ENCODE measurements at places on chromosomes 2 and 18. TPM values are rescaled to one million over a fixed set of nuclear protein-coding genes. Genes with fewer than 3 reads are reported as not detected.

DNA sequence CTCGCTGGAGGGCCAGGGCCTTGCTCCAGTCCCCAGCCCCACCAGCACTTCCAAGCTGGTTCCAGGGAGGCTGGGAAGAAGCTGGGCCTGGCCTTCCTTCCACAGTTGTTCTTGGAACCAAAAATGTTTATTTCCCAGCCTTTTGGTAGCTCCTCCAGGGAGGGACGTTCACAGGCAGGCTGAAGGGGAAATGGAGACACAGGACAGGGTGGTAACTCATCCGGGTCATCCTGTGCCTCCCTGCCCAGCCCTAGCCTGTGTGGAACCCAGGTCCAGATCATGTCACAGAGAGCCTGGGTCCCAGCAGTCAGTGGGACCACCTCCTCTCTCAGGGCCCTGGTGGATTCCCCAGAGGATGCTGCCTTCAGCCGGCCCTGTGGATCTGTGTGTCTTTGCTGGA lies 12.5 kb upstream of the ARMC9 start:
- no peak for DNase-seq

DNA sequence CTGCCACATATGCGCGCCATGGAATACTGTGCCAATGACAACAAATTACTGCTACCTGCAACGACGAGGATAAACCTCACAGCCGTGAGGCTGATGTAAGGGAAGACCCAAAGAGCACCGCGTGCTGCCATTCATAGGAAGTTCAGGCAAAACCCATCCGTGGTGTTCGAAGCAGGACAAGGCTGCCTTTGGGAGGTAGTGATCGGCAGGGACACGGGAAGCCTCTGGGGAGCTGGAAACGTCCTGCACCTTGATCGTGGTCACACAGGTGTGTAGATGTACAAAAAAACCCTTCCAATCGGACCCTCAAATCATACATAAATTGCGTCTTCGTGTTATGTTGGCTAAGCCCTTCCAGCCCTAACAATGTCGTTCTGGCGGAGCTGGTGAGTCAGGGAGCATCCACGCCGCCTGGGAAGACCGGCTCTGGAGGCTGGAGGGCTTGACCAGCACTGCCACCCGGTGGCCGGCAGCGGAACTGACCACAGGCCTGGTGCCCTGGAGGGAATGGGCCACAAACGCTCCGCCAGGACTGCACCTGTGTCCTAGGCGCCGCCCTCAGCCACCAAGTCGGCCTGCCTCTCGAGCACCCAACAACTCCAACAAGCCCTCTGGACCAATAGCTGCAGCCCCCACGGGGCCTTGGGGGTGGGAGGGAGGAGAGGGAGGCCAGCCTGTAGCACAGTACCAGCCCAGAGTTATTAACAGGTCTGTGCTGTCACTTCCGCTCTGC lies 4.1 kb upstream of the NEURL3 start:
- peak; percentile 35 for DNase-seq

GRCh38 chr18:55501579-55501978 lies 86.4 kb downstream of the TCF4 start:
- no peak for DNase-seq

GRCh38 chr2:171432969-171433762 lies 624 bp downstream of the METTL8 start:
- DNase-seq: no peak

DNA sequence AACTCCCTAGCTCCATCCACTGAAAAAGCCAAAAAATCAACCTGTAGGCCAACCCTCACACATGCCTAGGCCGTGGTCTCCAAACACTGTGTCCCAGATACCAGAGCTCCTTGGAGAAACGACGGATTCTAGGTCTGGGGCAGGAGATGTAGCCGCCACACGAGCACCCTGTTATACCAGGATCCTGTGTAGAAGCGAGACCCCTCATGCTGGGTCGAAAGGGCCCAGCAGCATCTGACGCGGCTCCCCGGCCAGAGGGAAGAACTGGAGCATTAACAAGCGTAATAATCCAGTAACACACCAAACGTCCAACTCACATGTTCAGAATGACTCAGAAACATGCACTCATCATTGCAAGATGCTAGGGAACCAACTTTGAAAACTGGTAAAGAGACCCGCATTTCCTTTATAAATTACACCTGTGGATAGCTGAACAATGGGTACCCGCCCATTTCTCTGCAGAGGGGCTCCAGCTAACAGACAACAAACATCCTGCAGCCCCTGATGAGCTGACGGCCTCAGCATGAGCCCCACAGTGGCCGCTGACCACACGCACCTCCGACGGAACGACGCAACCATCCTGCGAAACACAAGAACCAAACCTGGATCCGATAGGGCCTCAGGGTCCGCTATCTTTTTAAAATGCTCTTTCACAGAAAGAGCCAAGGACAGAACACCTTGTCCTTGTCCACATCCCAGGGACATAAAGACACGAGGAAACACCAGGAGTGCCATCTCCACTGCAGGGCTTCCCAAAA lies 14.2 kb downstream of the SLC66A2 start:
- DNase-seq: no peak

- no peak for DNase-seq
Observed at GRCh38 chr2:167534443-167534842, 646.2 kb downstream of the XIRP2 start.

GRCh38 chr18:69947361-69948133 lies at the start of gene CD226:
CD226 (minus strand) TSS chr18:69947873; CDS start chr18:69947406, 467 bp downstream.
- DNase-seq: no peak

DNA sequence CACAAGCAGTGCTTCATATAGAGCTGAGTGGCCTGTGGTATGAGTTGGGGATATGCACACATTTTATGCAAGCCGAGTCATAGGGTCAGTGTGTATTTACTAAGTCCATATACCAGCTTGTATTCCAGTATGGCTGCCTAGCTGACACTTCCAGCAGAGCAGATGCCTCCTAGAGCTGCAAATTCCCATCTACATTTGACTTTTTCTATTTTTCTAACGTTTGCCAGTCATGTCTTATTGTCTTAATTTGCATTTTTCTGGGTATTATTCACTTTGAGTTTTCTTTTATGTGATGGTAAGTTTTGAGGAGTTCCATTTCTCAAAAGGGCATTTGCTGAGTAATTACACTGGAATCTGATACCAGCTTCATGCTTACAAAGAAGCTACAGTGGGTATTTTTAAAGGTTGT lies 334.5 kb upstream of the CDH2 start:
- DNase-seq: no peak

DNA sequence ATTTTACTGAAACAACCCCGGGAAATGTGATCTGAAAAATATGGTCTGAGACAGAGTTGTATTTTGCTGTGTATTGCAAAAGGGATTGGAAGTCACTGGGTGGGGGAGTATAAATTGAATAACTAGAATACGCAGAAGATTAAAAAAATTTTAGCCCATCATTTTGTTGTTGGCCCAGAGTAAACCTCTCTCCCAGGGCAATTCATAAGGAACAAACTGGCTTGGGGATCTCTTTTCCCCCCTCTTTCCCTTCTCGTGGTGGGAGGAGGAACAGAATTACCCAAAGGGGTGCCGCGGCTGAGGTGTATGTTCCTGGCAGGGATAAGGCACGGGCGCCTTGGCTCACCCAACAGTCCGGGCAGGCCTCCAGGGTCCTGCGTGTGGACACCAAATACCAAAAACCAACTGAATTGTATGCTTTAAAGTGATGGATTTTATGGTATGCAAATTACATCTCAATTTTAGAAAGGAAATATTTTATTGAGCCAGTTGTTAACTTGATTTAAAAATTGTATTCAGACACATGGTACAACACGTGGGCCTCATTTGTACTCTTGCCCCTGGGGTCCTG lies 121.2 kb upstream of the SPRED2 start:
- DNase-seq: no peak

DNA sequence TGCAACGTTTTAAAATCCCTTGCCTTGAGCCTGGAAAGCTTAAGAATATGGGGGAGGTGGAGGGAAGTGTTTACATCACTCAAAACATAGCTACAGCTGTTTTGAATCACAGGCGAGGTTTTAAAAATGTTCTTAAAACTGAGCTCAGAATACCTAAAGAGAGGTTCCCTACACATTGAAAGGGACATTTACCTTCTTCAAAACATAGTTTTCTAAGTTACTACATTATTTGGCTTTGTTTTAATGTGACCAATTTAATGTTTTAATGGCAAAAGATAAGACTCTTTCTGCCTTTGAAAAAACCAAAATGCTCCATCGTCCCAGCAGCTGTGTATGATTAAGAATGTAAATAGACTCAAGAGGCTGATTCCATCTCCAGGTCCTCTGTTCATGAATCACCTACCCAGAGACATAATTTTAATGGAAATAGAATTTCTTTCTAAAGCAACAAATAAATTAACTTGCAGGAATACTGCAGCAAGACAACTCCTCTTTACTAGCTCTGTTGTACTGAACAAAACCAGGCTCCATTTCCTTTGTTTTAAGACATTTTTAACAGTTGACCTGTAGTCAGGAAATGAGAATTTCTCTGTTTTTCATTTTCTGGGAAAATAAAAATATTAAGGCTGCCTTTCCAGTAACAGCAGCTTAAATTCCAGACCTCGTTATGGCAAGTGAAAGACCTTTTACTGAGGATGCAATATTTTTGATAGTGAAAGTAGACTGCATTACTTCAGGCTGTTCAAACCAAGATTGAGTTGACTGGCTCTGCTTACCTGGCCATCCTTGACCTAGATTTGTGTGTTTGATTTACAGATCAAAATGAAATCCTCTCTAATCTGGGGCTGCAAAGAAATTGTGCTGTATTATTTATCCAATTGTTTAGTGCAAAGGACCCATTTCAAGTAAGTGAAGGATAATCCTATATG lies 33.7 kb upstream of the WDR75 start:
- DNase-seq: no peak

DNA sequence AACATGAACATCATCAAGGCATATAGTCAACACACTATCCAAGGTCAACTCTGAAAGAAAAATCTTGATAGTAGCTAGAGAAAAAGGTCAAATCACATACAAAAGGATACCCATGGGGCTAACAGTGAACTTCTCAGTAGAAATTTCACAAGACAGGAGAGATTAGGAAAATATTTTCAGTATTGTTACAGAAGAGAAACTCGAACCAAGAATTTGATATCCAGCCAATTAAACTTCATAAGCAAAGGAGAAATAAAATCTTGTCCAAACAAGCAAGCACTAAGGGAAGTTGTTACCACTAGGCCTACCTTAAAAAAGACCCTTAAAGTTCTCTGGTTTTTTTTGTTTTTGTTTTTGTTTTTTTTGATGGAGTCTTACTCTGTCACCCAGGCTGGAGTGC lies 242.5 kb downstream of the EXOC6B start:
- no peak for DNase-seq

DNA sequence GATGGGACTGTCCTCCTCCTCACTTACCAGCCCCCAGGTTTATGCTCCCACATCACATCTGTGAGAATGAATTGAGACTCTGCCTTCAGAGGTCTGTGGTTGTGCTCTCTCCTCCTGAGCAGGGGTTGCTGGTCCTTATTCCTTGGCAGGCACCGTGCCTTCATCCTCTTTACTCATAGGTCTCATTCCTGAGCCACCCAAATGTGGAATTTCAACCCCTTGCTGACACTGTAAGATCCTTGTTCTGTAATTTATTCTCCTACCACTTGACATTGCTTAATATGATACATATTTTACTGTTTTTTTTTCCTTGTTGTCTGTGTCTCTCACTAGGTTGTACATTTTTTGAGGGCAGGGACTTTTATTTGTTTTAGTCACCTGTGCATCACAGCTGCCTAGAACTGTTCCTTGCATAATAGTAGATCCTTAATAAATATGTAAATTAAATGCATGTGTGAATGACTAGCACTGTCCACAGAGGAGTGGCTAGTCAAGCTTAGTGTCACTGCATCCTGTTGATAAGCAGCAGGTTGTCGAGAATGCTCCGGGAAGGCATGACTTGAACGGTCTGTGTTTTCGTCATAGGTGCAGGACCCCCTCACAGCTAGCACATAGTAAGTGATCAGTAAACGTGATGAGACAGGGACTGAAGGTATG lies 180.6 kb downstream of the ZNF407 start:
- DNase-seq: no peak

- no peak for DNase-seq
Observed at GRCh38 chr2:133936601-133937000, 317.3 kb upstream of the MGAT5 start.

- no peak for DNase-seq
Observed at GRCh38 chr18:21179590-21180220, 62.3 kb upstream of the GREB1L start.

DNA sequence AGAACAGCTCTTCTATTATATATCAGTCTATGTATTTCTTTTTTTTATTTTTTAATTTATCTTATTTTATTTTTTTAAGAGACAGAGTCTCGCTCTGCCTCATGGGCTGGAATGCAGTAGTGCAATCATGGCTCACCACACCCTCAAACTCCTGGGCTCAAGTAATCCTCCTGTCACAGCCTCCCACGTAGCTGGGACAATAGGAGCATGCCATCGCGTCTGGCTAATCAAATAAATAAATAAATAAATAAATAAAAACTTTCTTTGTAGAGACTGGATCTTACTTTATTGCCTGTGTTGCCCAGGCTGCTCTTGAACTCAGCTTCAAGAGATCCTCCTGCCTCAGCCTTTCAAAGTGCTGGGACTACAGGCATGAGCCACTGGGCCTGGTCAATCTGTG lies 117.0 kb downstream of the RBMS1 start:
- DNase-seq: no peak

- DNase-seq: no peak
Observed at GRCh38 chr2:45646289-45646688, 5.2 kb upstream of the PRKCE start.

DNA sequence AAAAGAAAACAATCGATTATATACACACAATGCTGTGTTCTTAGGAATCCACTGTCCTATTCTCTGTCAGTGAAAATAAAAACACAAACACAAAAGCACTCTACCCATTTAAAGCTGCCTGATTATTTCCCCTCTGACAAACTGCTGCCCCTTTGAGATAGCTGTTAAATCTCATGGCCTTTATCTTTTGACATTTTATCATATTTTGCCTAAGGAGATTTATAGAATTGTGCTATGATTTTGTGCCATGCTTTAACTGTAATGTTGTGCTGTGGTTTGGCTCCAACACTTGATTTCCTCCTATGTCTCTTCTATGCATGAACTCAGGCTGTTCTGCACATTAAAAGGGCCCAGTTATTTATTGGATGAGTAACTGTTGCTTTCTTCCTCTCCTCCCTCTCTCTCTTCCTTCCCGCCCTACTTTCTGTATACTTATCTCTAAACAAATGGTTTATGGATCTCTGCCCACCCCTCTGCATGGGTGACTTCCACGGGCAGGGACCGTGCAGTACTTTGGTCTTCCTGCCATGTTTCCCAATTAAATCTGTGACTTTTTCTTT lies 1096.6 kb downstream of the TSN start:
- no peak for DNase-seq

- DNase-seq: no peak
Observed at GRCh38 chr2:57890464-57890863, 156.1 kb upstream of the VRK2 start.

KIDINS220 gene
- 29.3 TPM for total RNA-seq

SEC11C gene
- 44.1 TPM for total RNA-seq

TCF7L1 gene
- total RNA-seq: not detected

CYP27C1 gene
- total RNA-seq: not detected

GALNT14 gene
- total RNA-seq: not detected

ERMN gene
- total RNA-seq: 18.0 TPM

IL1RN gene
- 0.31 TPM for total RNA-seq

PROKR1 gene
- not detected for total RNA-seq

All from CD4-positive, alpha-beta T cell (primary cell).